ENCODE measurements at places on chromosomes 6 and 20. TPM values are rescaled to one million over a fixed set of nuclear protein-coding genes. Genes with fewer than 3 reads are reported as not detected.

GRCh38 chr20:17202673-17203072 is 24.2 kb upstream of the PCSK2 start:
- ATAC-seq: no peak

DNA sequence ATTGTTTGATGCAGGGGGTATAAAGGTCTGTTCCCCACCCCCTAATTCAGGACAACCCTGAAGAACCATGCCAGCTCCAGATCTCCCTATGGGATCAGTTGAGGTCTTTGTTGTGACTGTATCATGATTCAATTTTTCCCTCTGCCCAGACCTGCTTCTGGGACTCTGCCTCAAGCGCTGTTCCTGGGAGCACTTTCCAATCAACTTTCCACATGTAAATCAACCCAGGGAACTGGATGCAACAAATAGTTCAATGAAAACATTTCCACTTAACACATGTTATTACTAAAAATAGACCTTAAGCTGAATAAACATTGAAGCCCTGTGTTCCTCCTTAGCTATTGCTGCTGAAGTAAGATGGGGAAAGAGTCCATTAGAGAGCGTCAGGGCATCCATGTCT is 139.5 kb downstream of the C6orf58 start:
- ATAC-seq: no peak

DNA sequence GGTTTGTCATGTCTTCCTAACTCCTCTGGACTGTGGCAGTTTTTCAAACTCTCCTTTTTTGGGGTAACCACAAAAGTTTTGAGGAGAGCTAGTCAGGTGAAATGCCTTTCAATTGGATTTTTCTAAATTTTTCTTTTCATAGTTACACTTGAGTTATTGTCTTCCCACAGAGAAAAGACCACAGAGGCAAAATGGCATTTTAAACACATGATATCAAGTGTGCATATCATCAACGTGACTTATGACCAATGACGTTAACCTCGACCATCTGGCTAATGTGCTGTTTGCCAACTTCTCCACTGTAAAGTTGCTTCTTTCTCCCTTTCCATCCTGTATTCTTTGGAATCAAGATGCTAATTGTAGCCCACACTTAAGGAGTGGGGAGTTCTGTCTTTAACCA is 41.3 kb upstream of the SNAP25 start:
- no peak for ATAC-seq

- no peak for ATAC-seq
Measured at GRCh38 chr6:152701081-152701862, 3.6 kb downstream of the MYCT1 start.

- ATAC-seq: no peak
Measured at GRCh38 chr6:68087399-68088133, 547.5 kb upstream of the ADGRB3 start.

- no peak for ATAC-seq
Measured at GRCh38 chr20:24006626-24007025, 18.0 kb upstream of the GGTLC1 start.

- ATAC-seq: no peak
Measured at GRCh38 chr6:40721271-40721952, 134.2 kb upstream of the LRFN2 start.

- no peak for ATAC-seq
Measured at GRCh38 chr20:6038256-6038655, 15.6 kb downstream of the LRRN4 start.

GRCh38 chr6:46270336-46270735 is 99.6 kb upstream of the ENPP5 start:
- ATAC-seq: no peak

GRCh38 chr6:25535632-25536225 is 116.3 kb upstream of the SCGN start:
- ATAC-seq: no peak

DNA sequence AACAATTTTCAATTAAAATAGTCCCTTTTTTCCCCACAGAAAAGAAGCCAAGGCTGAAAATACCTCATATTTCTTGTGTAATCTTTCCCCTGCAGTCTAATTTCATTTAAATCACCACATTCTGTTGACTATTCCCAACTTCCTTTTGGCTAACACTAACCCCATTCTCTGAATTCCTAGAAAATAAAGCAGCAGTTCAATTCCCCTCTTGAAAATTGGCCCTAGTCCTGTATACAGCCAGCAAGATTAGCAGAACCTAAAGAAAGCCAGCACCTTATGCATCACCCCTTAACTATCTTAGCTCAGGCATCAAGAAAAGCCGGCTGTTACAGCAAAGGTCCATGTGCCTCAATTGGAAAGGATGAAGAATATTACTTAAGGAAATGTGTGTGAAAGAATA is 69.7 kb downstream of the MDN1 start:
- no peak for ATAC-seq

DNA sequence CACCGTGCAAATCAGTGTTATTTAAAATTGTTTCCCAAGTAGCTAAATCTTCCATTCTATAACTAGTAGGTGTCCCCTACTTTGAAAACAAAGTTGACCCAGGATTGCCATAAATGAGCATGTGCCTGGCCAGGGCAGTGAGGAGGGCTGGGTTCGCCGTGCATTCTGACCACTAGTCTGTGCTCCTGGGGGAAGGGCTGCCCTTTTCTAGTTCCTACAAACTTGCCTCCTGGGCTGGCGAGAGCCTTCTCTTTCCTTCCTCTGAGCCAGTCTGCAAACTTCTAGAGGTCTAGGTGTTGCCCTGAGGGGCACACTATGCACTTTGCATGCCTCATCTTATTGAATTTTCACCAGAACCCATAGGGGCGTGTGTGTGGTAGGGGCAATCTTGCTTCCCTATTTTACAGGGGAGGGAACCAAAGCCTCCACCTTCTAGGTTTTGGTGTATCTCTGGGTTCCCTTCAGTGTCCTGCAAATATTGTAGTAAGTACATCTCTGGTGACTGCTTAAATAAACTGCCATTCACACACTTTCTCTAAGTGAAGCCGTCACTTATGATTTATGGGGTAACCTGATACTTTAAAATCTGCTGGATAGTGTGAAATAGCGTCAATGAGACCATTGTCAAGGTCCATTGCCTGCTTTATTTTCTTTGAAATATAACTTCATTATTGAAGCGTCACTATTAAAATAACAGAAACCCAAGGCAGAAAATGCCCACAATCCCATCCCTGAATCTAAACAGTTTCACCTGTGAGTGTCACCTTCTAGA is 42.2 kb downstream of the CDH26 start:
- ATAC-seq: no peak

- no peak for ATAC-seq
Measured at GRCh38 chr6:7439228-7439627, 49.6 kb downstream of the RIOK1 start.

GRCh38 chr6:154592199-154592860 is 81.8 kb upstream of the CNKSR3 start:
- ATAC-seq: no peak

DNA sequence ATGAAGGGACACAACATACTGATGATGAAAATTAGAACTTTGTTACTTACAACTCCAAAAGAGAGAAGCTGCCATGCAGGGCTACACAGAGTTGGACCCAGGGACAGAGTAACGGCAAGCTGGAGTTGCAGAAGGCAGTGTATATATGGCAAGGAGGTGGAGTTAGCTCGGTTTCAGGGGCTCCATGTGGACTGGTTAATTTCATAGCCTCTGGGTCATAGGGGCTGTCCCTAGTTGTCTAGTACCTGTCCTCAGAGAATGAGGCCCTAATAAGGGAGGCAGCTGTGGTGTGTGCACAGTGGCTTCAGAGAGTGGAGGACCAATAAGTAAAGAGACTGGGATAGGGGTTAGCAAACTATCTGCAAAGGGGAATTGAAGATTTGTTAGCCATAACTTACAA is 7.9 kb upstream of the ZSCAN12 start:
- no peak for ATAC-seq

- no peak for ATAC-seq
Measured at GRCh38 chr6:166471797-166472260, 89.1 kb upstream of the MPC1 start.

DNA sequence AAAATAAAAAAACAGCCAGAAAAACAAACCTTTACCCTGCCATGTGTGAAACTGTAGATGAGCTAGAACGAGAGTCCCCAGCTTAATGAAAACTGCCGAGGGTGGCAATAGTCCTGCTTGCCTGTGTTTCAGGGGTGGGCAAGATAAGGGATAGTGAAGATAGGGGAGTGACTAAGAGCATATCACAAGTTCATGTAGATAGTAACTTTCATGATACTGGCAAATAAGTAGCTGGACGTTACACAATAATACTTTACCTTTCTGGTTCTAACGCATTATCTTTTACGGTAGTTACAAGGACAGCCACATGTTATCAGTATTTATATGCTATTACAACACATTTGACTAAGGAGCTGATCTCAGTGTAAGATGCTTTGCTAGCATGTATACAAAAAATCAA is 9.3 kb upstream of the FBXO9 start:
- ATAC-seq: no peak

DNA sequence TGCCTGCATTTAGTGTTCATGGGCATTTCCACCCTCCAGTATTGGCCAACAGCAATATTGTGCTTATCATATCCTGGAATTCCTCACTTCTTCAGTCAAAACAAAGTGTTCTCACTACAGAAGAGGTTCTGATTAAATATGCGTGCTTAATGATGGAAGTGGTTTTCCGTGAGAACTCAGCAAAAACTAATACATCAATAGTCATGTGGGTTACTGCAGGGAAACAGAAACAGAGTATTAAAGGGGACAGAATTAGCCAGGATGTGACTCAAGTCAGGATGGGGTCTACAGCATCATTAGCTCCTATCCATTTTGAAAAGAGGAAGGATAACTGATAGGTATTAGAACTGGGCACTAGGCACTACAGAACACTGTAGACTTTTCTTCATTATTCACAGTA is 384.6 kb downstream of the CDKAL1 start:
- no peak for ATAC-seq

DNA sequence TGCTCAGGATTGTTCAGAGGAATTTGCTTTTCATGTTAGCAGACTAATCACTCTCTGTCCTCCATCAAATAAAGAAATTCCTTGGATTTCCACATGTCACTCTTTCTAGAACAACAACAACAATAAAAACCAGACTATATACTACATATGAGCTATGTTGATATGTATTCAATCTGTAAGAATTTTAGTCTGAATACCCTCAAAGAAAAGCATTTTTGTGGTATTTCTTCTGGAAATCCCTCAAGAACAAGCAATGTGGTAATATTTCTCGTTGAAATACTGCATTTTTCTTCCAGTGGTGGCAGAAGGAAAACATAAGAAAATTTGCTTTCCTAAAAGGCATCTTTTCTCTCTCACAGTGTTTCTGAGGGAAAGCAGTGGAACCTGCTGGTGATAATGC is 312.6 kb upstream of the RSPO3 start:
- no peak for ATAC-seq

DNA sequence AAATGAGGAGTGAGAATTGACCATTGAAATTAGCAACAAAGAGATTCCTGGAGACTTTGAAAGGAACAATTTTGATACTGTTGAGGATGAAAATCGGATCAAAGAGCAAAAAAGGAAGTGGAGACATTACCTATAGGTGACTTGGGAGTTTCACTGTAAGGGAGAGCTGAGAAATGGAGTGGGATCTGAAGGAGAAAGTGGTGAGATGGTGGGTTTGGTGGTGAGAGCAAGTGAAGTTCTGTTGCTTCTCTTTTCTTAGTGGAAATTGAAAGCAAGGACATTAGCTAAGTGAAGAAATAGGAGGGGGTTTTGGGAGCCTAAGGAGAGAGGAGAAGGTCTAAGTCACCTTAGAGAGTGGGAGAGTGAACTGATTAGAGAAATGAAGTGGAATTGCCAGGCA is 4.2 kb downstream of the ERGIC3 start:
- ATAC-seq: no peak

DNA sequence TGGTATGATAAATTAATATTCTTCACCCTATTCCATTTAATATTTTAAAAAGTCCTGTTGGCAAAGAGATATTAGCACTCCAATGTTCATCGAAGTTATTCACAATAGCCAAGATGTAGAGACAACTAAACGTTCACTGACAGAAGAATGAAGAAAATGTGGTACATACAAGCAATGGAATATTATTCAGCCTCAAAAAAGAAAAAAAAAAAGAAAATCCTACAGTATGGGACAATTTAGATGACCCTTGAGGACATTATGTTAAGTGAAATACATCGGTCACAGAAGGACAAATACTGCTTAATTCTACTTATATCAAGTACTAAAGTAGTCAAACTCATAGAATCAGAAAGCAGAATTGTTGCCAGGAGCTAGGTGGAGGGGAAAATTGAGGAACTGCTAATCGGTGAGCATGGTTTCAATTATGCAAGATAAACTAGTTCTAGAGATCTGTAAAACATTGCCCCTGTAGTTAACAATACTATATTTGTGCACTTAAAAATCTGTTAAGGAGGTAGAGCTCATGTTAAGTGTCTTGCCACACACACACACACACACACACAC is 4.7 kb downstream of the GCLC start:
- no peak for ATAC-seq

GRCh38 chr20:42125426-42125825 is 507.2 kb upstream of the CHD6 start:
- no peak for ATAC-seq

- ATAC-seq: no peak
Measured at GRCh38 chr6:76330031-76330430, 257.6 kb upstream of the IMPG1 start.

GRCh38 chr20:24653306-24653705 is 183.9 kb downstream of the SYNDIG1 start:
- ATAC-seq: no peak

GRCh38 chr20:5119143-5119434 is 669 bp downstream of the PCNA start:
- no peak for ATAC-seq

- no peak for ATAC-seq
Measured at GRCh38 chr6:103011605-103012004, 1618.1 kb downstream of the GRIK2 start.

DNA sequence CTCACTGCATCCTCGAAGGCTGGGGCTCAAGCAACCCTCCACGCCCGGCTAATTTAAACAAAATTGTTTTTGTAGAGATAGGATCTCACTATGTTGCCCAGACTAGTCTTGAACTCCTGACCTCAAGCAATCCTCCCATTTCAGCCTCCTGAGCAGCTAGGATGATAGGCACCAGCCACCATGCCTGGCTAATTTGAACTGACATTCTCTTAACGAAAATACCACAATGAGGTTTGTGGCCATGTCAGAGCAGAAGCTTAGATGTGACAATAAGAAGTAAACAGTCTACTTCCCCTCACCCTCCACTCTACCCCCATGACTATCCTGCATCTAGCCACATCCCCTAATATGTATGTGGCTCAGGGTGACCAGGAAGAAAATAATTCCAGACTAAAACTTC is 74.8 kb upstream of the PLCB4 start:
- ATAC-seq: no peak

Gene GPR63
- total RNA-seq: 0.32 TPM

Gene CLPSL2
- not detected for total RNA-seq

Gene GCNT2
- 8.1 TPM for total RNA-seq

Gene UBE2V1
- total RNA-seq: 75.6 TPM

Gene OR2H2
- not detected for total RNA-seq

Gene RIMS1
- total RNA-seq: 0.48 TPM

Gene PXT1
- not detected for total RNA-seq

Gene RAET1L
- 30.4 TPM for total RNA-seq

Gene TPMT
- 8.4 TPM for total RNA-seq

Gene ZKSCAN3
- 2.4 TPM for total RNA-seq

Gene PRRT1
- total RNA-seq: 0.40 TPM

Gene LY6G5C
- 0.72 TPM for total RNA-seq

Gene BPIFB2
- 2.0 TPM for total RNA-seq

Gene CDSN
- 0.08 TPM for total RNA-seq
